Stimulated activated CD4-positive, alpha-beta T cell treated with anti-CD3 and anti-CD28 coated beads, TNF-alpha, amount 100 ng/mL, for 24 hours (primary cell): ENCODE measurements at places on chromosomes 7 and 10.

GRCh38 chr10:14625765-14626525, 148.8 kb downstream of the FAM107B start:
- no peak for DNase-seq

- no peak for DNase-seq
Measured at GRCh38 chr7:425794-426188, 93.9 kb downstream of the PDGFA start.

DNA sequence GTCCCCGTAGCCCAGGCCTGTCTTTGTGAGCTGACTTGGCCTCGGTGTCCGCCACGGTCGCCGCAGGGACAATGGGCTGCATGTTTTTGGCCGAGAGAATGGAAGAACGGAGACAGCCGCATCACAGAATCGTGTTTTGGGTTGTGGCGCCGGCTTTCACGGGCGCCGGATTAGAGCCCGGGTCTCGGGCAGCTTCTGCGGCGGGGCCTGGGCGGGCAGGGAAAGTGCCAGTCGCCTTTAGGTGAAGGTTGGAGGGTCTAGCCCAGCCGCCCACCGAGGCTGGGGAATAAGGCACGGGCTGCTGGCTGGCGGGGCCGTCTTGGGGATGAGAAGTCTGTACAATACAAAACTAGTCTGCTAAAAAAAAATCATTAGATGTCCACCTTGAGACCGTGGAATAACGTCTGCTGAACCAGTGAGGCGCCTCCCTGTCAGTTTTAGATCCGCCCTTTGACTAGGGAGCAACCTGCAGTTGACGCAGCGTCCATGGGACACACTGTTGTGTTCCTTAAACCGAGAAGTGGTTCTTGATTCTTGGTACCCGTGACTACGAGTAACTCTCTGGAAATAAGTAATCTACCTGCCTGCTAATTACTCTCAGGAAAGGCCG, 577 bp downstream of the DNAJB9 start:
- no peak for DNase-seq

DNA sequence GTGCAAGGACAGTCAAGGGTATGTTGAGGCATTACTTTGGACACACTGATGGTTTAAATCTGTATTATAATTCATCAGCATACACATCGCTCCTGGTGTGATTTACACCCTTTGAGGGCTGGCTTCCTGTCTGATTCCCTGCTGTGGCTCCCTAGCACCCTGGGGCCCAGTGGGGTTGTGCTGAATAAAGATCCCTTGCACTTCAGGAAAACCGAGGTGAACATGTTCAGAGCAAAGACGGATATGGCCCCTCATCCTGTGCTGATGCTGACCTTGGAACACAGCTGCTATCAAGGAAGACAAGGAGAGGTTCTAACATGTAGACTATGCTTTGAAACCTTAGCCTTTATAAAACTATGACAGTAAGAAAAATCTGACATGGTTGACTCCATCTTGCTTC, 84.6 kb upstream of the UNC5B start:
- DNase-seq = no peak

- no peak for DNase-seq
Measured at GRCh38 chr7:16934722-16935340, 53.0 kb upstream of the AGR3 start.

GRCh38 chr7:133836666-133837065, 290.5 kb upstream of the LRGUK start:
- DNase-seq = no peak

GRCh38 chr7:150368096-150368883, at the start of gene REPIN1:
Gene REPIN1 (plus strand): TSS chr7:150368822. CDS start chr7:150369712, 890 bp downstream.
- DNase-seq = peak; percentile 64

DNA sequence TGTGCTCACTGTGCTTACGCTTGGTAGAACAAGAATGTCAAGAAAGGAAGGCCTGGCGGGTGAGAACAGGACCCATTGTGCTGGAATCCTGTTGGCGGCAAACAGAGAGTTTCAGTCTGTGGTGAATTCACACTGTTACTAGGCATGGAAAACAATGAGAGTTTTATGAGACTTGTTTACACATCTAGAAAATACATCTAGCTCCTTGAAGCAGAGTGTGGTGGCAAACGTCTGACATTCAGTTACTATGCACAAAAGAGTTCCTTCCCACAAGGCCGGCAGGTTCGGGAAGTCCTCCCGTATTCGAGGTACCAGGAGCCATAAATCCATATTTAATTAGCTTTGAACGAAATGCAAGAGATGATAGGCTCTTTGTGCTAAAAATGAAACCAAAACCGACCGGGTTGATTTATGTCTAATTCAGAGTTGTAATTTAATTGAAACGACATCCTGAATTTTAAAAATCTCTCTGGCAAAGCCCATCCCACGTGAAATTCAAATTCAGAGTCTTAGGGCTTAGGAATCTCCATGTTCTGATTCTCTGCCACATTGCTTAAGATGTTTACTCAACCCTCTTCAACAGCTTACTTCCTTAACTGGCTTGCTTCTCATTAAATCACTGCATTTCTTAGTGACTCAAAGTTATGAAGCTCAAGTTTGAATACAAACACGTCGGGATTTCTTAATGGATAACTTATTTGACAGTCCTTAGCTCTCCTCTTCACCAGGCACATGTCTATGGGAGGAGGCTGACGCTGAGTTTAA, 299.9 kb upstream of the PITRM1 start:
- no peak for DNase-seq
